ENCODE measurements at places on chromosomes 16 and 17. TPM values are rescaled to one million over a fixed set of nuclear protein-coding genes. Genes with fewer than 3 reads are reported as not detected.

The ADAD2 gene
- total RNA-seq, result 0.12 TPM

The ATXN7L3 gene
- 61.3 TPM for total RNA-seq

The GAST gene
- total RNA-seq, result not detected

The GNPTG gene
- total RNA-seq, result 281 TPM

DNA sequence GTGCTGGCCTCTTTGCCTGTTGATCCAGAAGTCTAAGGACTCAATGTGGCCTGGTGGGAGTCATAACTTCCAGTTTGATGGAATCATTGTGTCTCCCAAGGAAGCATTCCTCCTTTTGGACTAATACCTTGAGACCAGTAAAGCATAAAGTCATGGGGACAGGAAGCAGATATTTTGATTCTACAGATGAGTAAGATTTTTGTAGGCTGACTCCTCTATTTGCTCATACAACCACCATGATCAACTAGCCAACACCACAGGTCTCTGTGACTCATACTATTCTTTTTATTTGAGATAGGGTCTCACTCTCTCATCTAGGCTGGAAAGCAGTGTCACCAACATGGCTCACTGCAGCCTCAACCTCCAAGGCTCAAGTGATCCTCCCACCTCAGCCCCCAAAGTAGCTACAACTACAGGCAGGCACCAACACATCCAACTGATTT is 6.2 kb downstream of the MT2A start:
- peaks cover 24% of the 10 kb centered on the region for H3K4me1 ChIP-seq
- H3K4me3 ChIP-seq, result no peak overlapping the region
- H3K36me3 ChIP-seq, result no peaks in the 10 kb centered on the region
- no peak for DNase-seq
- H3K27me3 ChIP-seq, result no peaks in the 10 kb centered on the region
- H3K27ac ChIP-seq, result no peak overlapping the region

- no peaks in the 10 kb centered on the region for H3K4me1 ChIP-seq
- H3K27me3 ChIP-seq, result no peaks in the 10 kb centered on the region
- peak overlapping the region; percentile 92 for H3K27ac ChIP-seq
- DNase-seq, result no peak
These were observed 1.0 kb upstream of the MSI2 start for GRCh38 chr17:57255182-57255775.

GRCh38 chr17:31415640-31416502 is 24.4 kb downstream of the RAB11FIP4 start:
- H3K4me1 ChIP-seq, result no peaks in the 10 kb centered on the region
- H3K27ac ChIP-seq, result no peak overlapping the region
- no peak for DNase-seq
- H3K4me3 ChIP-seq, result no peak overlapping the region
- H3K27me3 ChIP-seq, result peaks cover 5% of the 10 kb centered on the region
- no peaks in the 10 kb centered on the region for H3K36me3 ChIP-seq

DNA sequence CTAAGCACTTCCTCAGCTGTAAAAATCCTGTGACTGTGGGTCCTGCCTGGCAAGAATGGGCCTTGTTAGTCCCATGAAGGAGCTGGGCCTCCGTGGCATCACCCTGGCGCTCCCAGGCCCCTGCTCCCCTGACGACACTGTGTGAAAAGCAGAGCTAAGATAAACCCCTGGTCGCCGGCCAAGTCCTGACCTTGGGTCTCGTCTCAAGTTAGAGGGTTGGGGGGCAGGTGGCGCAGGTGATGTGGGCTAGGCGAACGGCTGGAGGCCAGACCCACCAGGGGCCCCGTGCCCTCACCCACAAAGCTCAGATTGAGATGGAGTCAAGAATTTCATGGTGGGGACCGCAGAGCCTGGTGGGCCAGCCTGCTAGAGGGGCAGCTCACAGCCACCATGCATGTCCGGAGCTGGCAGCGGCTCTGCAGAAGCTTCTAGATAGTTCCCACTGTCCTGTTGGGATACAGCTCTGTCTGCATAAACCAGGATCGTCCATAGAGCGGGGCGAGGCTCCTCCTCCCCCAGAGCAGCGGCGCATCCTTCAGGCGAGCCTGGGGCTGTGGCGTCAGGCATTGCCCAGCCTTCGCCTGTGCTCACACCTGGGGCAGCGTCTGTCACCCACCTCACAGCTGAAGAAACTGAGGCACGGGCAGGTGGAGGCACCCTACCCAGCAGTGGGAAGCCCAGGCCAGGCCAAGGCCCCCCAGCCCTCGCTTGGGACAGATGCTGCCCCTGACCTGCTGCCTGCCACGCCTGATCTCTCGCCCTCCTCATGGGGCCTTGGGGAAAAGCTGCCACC is 12.0 kb downstream of the CYBC1 start:
- H3K27ac ChIP-seq, result no peak overlapping the region
- H3K4me3 ChIP-seq, result no peak overlapping the region
- no peak for DNase-seq
- peaks cover 5% of the 10 kb centered on the region for H3K4me1 ChIP-seq
- H3K27me3 ChIP-seq, result no peaks in the 10 kb centered on the region

DNA sequence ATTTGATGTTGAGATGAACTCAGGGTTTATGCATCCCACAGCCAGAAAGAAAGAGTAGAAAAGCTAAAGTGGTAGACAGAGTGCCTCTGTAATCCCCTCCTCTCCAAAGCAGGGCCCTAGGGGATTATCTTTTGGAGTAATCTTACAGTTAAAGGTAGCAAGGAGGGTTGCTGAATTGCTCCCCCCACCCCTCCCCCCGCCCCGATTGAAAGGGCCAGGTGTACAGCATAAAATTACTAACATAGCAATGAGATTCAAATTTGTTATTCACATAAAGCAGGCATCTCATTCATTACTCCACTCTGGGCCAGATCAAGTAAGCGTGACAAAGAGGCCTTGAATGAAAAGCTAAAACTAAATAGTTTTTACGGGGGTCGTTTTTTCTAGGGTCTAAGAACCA is 72.7 kb downstream of the STH start:
- peaks cover 14% of the 10 kb centered on the region for H3K36me3 ChIP-seq
- no peak for DNase-seq
- no peak overlapping the region for H3K27ac ChIP-seq
- H3K27me3 ChIP-seq, result no peaks in the 10 kb centered on the region
- H3K4me3 ChIP-seq, result no peak overlapping the region
- H3K4me1 ChIP-seq, result no peaks in the 10 kb centered on the region

- H3K4me3 ChIP-seq, result no peak overlapping the region
- H3K4me1 ChIP-seq, result peaks cover 34% of the 10 kb centered on the region
- H3K27ac ChIP-seq, result peak overlapping the region; percentile 98
- H3K27me3 ChIP-seq, result no peaks in the 10 kb centered on the region
- peak; percentile 53 for DNase-seq
These were observed 1.4 kb downstream of the AXIN2 start for GRCh38 chr17:65559804-65560627.

GRCh38 chr17:32697728-32698625 is 178.9 kb downstream of the MYO1D start:
- no peak overlapping the region for H3K27ac ChIP-seq
- no peak for DNase-seq
- no peaks in the 10 kb centered on the region for H3K4me1 ChIP-seq
- H3K27me3 ChIP-seq, result no peaks in the 10 kb centered on the region

Measured in adrenal gland (tissue), 19 donors.